ENCODE measurements at places on chromosomes 1 and 21.

GRCh38 chr1:43499898-43500297 lies 30.8 kb upstream of the PTPRF start:
- DNase-seq = no peak

DNA sequence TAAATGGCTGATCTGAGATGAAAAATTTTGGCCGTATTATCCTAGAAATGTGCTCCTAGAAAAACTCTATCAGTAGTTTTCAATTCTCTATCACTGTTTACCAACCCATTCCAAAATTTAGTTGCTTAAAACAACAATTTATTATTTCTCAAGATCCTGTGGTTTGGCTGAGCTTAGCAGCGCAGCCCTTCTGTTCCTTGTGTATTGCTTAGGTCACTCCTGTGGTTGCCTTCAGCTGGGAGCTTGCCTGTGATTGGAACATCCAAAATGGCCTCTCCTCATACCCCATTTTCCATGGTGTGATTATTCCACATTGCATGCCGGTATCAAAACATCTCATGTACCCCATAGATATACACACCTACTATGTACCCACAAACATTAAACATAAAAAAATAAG lies 22.8 kb upstream of the STUM start:
- no peak for DNase-seq

DNA sequence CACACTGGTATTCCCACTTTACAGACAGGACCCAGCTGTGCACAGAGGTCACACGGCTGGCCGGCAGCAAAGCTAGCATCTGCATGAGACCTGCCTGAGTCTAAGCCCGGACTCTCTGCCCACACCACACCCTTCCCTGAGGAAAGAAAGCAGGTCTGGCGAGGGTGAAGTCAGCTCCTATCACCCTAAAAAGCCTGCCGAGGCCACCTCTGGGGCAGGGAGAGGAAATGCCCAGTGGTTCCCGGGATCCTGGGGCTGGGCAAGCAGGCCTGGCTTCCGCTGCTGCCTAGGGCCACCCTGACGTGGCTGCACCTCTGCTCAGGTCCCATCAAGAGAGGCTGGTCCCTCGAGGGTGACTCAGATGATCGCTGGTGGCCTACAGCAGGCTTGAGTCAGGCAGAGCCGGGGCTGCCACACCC lies 42.2 kb downstream of the RAP1GAP start:
- DNase-seq = no peak

GRCh38 chr21:46477765-46478164 lies 19.1 kb downstream of the DIP2A start:
- DNase-seq = no peak

DNA sequence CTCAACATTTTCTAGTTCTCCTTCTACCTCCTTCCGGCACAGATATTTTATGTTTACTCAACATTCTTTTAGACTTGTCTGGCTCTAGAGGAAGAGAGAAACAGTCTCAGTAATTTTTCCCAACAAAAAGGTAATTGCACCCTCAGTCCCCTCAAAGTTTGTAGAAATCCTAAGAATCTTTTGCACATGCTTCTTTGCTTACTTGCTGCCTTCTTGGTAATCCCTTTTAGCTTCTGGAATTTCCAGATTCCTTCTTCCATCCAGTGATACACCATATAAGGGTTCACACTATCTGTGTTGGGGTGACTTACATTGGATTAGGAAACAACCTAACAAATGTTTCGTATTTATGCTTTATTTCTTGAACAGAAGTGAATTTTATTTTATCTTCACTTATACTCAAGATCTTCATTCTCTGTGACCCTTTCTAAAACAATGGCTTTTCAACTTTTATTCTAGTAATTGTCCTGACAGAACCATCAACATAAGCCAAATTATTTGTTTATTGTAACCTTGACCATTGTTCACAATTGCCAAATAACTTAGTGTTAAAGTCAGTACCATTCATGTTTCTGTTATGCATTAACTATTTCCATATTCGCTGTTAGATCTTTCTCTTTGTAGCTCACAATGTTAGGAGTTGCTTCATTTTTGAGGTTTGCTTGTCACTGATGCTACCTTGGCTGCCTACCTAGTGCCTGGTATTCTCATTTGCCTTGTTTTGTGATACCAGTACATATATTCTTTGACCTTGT lies 238.1 kb downstream of the HMCN1 start:
- DNase-seq = no peak

DNA sequence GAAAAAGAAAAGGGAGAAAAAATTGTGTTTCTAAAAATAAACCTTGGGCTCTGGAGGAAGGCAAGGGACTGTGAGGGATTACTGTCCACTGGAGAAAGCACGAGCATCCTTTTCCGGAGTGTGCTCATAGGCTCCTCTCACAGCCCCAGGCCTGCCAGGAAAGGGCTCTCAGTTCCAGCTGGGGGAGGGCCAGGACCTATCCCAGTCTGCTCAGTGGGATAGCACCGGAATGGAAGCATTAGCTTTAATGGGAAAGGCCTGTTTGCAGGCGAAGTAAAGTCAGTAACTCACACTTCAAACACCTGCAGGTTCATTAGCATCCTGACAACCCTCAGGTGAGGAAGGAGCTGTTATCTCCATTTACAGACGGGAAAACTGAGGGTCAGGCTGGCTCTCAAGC lies 113.9 kb upstream of the USP24 start:
- peak; percentile 69 for DNase-seq

DNA sequence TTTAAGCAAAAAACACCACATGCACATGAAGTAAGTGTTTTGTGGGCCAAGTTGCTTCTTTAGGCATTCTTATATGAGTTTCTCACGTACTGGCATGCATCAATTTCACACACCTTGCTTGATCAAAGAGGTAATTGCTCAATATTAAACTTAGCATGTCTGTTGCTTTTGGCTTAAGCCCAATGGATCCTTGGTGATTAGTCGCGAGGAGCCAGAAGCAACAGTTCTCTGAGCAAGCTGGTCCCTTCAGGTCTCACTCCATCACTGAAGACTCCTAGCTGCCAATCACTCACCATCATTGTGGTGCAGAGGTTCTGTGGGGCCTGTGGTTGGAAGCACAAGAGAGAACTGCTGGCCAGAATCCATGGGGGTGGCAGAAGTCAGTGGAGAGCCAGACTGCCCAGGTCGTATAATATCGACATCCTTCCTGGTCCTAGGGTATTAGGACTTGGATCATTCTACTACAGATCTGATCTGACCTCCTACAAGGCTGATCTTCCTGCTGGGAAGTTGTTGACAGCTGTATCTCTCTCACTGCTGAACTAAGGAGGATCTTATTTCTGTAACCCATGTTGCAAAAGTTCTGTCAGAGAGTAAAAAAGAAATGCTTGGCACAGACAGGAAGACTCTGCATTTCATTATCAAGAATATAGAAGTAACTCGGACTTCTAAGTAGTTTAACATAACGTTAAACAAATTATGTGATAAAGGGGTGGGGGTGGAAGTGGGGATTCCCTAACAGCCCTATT lies 140.5 kb downstream of the NTPCR start:
- no peak for DNase-seq

GRCh38 chr1:12549460-12550349 lies 68.3 kb downstream of the DHRS3 start:
- peak; percentile 62 for DNase-seq

DNA sequence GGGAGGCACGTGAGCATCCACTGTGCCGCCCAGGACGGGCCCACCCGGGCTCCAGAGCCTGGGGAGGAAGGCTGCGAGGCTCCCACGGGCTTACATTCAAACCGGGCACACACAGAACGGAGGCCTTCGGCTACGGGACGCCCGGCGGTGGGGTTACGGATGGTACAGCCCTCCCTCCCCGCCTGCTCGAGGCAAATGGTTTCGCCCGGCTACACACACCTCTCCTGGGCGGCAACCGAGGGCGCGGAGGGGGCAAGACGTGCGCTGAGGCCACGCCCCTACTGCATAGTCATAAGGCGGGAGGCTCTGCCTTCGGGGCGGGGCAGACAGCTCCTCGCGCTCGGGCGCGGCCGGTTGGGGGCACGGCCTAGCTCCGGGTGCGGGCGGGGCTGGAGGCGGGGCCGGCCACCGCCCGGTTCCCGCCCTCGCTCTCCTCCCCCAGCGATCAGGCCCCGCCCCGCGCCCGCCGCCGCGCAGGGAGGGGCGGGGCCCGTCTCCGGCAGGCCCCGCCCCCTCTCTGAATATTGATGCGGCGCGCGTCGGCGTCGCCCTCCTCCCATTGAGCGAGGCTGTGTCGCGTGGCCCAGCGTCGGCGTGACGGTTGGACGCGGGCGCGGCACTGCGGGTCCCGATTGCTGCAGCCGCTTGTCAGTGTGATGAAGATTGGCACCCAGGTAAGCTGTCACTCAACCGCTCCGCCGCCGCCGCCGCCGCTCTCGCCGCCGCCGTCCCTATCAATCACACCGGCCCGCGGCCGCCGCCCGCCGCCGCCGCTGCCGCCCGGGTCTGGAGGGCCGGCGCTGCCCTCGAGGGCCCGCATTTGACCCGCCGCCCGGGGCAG lies at the start of gene PKNOX1:
Gene PKNOX1 (plus strand): TSS at position 572 of the 841 bp plus-strand sequence. CDS start 29,820 bp downstream, outside the sequence.
- DNase-seq = peak; percentile 99

GRCh38 chr1:219541946-219542345 lies 71.0 kb downstream of the ZC3H11B start:
- no peak for DNase-seq

- DNase-seq = no peak
Measured at GRCh38 chr1:12009318-12009947, 9.9 kb upstream of the MIIP start.

GRCh38 chr1:216518844-216519627 lies 95.8 kb upstream of the USH2A start:
- DNase-seq = no peak

DNA sequence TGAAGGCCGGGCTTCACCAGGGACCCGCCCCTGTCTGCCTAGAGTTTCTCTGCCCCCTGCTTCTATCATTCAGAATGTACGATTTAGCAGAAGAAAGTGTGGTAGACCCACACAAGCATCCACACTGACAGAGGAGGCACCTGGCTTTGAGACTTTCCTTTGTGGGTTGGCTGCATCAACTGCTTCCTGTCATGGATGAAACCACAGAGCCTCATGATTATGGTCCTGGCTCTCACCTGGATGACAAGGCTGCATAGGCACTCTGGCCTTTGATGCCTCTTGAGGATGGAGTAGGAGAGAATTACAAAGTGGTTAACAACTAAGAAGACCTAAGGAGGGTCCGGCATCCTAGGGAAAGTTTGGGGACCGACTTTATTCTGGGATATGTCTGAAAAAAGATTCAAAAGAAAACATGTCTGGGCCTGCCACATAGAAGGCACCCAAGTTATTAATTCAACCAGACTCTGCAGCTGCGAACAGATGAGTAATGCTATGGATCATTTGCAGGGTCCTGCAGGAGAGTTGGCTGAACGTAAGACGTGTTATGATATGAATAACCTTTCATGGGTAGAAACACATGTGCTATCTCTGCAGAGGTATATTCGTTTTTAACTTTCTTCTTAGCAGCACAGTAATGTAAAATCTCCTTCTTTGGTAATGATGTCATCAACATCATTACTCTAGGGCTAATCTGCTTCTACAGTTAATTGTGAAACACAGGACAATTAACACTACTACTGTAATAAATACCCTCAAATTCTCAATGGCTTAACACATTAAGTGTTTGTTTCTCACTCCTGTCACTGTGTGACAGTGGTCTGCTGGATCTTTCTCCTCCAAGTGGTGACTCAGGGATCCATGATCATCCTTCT lies 136.2 kb downstream of the SLC35F3 start:
- no peak for DNase-seq

- no peak for DNase-seq
Measured at GRCh38 chr1:49576327-49576901, 447.3 kb downstream of the AGBL4 start.

DNA sequence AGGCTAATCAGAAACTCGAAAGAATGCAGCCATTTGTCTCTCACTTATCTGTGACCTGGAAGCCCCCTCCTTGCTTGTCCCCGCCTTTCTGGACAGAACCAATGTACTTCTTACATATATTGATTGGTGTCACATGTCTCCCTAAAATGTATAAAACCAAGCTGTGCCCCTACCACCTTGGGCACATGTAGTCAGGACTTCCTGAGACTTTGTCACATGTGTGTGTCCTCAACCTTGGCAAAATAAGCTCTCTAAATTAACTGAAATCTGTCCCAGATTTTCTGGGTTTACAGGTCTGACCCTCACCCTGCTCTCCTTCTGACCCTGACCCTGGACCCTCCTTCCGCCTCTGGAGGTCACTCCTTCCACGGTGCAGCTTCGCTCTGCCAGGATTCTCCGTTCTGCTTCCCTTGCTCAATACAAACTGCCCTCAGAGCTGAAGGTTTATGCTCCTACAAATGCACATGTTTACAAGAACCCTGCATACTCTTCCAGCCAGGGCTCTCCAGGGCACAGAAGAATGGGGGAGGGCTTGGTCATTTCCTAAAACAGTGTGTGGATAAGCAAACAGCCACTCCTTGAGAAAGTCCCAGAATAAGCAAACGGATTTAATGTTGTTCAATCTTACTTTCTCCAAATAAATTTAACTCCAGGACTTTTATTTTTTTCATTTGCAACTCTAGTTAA lies 160.5 kb downstream of the ACTL8 start:
- DNase-seq = no peak

GRCh38 chr1:175163702-175164101 lies 28.9 kb downstream of the KIAA0040 start:
- DNase-seq = no peak

DNA sequence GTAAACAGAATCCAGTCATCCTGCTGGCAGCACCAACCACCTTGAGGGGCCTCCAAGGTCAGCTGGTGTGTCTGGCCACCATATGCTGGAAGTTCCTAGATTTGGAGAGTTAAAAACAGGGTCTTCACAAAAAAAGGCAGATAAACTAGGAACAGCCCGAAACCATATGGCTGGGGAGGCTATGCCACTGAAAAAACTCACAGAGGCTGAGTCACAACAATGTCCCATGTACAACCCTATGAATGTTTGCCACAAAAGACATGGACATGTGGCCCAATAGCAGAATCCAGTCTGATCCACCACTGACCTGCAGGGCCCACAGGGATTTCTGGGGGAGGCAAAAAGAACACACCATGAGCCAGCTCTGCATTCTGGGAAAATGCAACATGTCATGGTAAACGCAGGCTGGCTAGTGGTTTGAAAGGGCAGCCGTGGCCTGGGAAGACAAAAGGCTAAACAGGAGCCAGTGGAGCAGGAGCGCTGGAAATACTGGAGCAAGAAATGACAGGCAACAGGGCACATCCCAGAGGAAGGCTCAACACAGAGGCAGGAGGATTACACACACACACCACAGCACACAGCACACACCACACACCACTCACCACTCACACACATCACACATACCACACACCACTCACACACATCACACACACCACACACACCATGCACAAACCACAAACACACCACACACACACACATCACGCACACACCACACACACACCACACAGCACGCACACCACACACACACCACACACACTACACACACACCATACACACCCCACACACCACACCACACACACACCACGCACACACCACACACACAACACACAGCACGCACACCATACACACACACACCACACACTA lies 55.4 kb downstream of the HSF2BP start:
- no peak for DNase-seq

DNA sequence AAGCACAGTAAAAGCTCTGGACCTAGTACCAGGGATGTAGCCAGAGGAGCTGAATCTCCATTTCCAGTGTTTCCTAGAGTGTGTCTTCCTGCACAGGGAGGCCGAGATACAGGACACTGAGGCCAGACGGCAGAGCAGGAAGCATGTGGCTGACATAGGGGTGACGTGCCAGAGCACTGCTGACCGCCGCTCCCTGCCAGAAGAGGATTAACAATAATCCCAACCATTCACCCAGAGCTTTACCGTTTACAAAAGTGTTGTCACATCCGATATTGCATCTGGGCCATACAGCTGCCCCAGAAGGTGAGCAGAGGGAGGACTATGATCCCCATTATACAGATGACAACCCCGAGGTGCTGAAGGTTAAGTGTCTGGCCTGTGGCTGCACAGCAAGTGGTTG lies 5.8 kb upstream of the CLDN19 start:
- DNase-seq = no peak

- no peak for DNase-seq
Measured at GRCh38 chr1:108854221-108855019, 2.5 kb downstream of the AKNAD1 start.
